Retina (tissue), 1 donor: ENCODE measurements at places on chromosomes 6 and 20.

DNA sequence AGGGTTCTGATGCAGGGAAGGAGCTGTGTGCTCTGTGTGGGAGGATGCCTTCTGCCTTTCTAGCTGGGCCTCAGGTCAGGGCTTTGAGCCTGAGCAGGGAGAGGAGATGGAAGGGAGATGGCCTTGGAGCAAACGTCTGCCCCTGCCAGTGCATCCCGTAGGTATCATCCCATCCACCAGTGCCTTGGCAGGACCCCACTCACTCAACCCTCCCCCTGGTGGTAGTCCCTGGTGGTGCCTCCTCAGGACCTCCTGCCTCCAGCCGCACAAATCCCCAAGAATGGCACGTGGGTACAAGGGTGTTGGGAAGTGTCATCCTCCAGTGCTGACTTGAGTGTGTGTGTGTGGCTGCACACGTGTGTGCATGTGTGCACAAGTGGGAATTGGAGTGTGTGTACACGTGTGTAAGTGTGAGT, 23.1 kb upstream of the MICB start:
- DNase-seq: no peak

DNA sequence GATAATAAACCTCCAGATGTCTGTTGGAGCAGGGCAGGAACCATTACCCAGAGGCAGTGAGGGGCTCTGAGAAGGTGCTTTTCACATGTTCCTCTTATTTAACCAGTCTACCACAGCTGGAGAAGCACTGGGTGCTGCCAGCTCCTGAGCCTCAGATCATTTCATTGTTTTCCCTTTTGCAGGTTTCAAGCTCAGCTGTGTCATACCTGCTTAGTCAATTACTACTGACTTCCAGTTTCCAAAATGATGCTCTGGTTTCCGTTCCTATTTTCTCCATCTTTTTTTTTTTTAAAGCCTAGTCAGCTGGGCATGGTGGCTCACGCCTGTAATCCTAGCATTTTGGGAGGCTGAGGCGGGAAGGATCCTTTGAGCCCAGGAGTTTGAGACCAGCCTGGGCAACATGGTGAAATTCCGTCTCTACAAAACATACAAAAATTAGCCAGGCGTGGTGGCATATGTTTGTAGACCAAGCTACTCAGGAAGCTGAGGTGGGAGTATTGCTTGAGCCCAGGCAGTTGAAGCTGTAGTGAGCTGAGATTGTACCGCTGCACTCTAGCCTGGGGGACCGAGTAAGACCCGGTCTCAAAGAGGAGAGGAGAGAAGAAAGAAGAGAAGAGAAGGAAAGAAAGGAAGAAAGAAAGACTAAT, 6.7 kb downstream of the FLOT1 start:
- DNase-seq: no peak

- peak; percentile 73 for DNase-seq
Observed at GRCh38 chr20:22582386-22582963, 1.9 kb downstream of the FOXA2 start.

DNA sequence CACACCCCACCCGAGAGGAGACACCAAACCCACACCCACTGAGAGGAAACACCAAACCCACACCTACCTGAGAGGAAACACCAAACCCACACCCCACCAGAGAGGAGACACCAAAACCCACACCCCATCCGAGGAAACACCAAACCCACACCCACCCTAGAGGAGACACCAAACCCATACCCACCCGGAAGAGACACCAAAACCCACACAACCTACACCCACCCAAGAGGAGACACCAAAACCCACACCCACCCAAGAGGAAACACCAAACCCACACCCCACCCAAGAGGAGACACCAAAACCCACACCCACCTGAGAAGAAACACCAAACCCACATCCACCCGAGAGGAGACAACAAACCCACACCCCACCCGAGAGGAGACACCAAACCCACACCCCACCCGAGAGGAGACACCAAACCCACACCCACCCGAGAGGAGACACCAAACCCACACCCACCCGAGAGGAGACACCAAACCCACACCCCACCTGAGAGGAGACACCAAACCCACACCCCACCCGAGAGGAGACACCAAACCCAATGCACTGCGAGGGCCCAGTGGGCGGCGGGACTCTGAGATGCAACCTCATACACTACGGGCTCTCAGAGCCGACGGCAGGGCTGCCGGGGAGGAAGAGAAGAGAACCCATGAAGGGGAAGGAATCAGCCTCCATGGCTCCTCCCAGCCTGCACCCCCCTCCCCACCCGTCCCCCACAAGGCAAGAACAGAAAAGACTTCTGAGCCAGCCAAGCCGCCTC, 83.3 kb downstream of the TAF4 start:
- no peak for DNase-seq
